ENCODE measurements at places on chromosomes 6 and 20.
A peak's percentile ranks its signal among the peaks of the same experiment; 100 is the strongest.

DNA sequence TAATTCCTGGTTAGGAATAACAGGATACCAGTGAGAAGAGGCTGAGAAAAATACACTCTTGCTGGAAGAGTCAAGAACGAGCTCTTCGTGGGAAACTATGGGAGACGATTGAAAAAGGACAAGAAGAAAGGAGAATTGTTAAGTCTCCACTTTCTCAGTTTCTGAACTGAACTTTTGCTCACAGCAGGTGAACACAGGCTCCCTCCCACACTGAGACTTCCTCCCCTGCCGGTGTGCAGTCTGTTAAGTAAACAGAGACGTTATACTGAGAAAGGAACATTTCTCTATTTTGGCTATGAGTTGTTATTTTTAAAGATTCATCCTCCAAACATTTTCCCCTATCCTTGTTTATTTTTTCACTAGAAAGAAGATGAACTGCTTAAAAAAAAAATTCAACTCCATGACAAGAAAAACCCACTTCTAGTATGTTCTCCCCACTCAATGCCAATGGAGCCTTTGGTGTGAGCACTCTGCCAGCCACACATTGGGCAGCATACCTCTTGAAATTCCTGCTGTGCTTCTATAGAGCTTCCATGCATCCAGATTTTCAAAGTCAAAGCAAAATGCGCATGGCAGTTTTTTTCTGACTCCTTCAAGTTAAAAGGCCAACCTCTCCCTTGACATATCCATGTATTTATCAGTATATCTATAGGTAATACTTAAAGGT is 250.5 kb downstream of the ESR1 start:
- DNase-seq = no peak

GRCh38 chr6:1576166-1576565 is 33.5 kb upstream of the FOXC1 start:
- DNase-seq = no peak

DNA sequence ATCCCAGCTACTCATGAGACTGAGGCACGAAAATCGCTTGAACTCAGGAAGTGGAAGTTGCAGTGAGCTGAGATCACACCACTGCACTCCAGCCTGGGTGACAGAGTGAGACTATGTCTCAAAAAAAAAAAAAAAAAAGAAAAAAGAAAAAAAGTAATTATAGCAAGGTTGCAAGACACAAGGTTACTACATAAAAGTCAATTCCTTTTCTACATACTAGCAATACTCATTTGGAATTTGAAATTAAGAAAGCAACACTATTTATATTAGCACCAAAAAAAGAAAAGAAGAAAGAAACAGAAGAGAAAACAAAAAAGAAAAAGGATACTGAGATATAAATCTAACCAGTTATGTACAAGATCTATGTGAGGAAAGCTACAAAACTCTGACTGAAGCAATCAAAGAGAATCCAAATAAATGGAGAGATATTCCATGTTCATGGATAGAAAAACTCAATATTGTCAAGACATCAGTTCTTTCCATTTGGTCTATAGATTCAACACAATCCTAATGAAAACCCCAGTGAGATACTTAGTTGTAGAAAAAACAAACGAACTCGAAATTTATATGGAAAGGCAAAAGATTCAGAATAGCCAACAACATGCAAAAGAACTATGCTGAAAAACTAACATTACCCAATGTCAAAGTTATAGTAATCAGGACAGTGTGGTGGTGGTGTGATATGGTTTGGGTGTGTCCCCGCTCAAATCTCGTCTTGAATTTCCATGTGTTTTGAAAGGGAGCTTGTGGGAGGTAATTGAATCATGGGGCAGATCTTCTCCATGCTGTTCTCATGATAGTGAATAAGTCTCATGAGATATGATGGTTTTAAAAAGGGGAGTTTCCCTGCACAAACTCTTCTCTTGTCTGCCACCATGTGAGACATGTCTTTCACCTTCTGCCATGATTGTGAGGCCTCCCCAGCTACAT is 73.3 kb downstream of the GPX5 start:
- DNase-seq = no peak

- no peak for DNase-seq
These were observed 190.7 kb downstream of the SAMD5 start for GRCh38 chr6:147699140-147699539.

GRCh38 chr20:24157213-24157612 is 168.6 kb upstream of the GGTLC1 start:
- DNase-seq = no peak

DNA sequence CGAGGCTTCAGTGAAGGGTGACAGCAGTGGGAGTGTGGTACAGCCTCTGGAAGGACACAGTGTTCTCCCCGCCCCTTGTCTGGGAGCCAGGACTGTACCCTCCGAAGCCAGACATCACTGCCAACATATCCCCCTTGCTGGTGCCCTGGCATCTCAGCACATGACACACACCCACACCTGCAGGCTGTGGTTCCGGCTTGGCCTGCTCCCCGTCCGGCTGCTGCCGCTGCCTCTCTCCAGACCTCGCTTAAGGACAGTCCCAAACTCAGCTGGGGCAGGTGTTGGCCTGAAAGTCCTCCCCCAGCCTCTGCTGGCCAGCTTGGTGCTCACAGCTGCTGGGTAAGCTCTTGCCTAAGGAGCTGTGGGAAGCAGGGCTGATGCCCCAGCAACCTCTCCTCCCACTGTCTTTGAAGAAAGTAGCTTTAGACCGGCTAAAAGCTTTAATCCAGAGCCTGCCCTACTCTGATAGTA is 7.0 kb downstream of the EMILIN3 start:
- no peak for DNase-seq

DNA sequence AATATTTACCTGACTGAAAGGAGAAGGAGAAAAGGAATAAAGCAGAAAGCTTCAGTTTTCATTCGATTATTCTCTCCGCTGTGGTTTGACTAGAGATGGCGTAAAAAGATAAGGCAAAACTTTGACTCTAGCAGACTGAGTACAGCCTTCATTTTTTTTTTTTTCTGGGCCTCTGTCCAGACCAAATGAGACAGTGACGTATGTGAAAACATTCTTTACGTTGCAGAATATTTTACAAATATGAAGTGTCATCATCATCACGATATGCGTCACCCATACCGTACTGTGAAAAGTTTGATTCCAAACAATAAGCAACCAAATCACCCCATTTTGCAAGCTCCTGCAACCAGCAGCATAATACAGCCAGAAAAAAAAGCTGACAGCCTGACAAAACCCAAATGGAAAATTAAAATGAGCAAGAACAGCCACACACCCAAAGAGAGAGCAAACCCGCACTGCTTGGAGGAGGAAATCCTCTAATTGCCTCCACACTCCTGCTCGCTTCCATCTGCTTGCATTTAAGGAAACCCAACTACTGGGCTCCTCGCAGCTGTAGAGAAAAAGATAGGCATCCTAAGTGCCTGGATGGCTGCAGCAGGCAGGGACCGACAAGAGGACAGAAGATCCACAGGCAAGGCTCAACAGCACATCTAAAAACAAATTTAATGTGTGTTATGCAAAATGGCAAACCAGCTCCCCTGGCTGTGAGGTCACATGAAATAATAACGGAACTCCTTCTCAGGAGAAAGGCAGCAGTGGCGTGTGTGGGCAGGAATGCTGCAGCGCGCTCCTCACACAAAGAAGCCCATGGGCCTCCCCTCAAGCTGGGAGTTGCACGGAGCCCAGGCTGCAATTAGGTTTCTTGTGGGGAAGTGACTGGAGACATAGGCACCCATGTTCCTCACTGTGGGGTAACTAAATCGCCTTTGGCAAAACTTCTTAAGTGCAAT is 113.1 kb downstream of the FYN start:
- DNase-seq = peak; percentile 57

- DNase-seq = no peak
These were observed 124.9 kb upstream of the TMEM170B start for GRCh38 chr6:11412616-11413015.

DNA sequence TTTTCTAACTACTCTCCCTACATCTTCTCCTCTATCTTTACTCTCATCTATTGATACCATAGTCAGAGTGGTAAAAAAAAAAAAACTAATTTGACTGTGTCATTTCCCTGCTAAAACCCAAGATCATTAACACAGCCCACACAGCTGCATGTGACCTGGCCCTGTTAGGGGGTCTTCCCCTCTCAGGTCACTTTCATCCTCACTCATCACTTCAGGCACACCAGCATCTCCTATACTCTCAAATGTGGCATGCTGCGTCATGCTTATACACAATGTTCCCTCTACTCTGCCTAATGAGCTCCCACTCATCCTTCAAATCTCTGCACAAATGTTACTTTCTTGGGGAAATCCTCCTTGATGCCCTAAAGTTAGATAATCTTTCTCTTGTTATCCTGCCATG is 86.8 kb downstream of the CDK19 start:
- DNase-seq = no peak

DNA sequence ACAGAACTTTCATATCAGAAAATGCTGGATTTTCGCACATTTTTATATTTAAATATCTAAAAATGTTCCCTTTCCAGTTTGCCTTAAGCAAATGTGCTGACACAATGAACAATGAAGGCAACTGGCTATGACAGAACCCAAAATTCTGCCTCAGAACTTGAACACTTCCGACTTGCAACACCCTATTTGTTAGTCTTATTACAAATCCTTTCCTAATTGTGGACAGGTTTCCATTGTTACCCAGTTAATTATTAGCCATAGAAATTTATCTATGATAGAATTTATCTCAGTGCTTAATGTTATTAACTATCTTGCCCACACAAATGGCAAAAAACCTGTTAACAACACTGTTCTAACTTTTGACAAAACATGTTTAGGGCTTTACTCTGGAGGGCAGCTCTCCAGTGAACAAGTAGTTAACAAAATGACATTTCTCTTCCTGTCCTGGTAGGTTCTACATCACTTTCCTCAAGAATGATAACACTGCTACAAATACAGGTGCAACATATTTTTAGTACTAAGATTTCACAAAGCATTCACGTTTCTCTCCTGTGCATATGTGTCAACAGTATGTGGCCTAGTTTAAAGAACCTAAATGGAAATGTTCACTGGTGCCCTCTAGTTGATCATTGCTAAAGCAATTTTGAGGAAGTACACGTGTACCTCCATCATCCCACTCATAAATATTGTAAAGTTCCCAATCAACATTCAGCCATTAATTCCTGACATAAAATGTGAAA is 58.4 kb downstream of the HIVEP2 start:
- no peak for DNase-seq

GRCh38 chr20:21238818-21239536 is 64.2 kb upstream of the XRN2 start:
- no peak for DNase-seq

- no peak for DNase-seq
These were observed 3.2 kb upstream of the BPIFA1 start for GRCh38 chr20:33232486-33233072.

DNA sequence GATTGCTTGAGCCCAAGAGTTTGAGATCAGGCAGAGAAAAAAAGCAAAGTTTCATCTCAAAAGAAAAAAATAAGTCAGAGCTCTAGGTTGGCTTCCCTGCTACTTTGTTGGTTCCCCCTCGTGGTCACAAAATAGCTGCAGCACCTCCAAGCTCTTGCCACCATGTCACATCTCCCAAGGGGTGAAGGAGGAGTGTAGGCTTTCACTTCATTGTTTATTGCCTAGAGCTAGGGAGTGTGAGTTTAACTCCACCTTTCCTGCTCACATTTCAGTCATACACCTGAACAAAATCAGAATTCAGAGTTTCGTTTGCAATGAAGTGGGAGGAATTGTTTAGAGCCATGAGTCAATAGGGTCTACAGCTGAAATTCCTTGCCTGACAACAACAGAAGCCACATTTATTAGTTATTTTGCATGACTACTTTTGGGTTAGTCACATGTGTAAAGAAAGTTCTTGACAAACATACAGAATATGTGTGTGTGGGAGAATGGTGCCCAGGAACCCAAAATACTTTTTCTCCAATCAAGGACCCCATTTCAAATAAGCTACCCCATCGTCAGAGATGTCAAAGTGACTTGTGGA is 56.2 kb upstream of the UFL1 start:
- no peak for DNase-seq

GRCh38 chr20:48793776-48794175 is 34.0 kb downstream of the PREX1 start:
- DNase-seq = no peak

DNA sequence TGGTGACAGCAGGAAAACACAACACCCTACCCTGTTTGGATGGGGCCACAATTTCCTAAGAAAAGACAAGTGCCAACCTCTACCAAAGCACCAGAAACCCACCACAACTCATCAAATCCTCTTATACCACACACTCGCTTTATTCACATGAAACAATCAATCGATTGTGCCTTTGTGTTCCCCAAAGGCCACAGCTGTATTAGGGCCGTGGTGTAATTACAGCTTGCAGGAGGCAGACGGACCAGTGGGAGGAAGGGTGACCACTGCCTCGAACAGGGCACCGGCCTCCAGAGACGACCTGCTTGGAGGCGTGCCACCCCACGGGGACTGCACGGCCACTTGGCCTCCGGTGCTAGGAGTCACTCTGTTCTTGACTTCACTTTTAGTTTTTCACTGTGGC is 264.1 kb downstream of the FOXC1 start:
- DNase-seq = no peak

DNA sequence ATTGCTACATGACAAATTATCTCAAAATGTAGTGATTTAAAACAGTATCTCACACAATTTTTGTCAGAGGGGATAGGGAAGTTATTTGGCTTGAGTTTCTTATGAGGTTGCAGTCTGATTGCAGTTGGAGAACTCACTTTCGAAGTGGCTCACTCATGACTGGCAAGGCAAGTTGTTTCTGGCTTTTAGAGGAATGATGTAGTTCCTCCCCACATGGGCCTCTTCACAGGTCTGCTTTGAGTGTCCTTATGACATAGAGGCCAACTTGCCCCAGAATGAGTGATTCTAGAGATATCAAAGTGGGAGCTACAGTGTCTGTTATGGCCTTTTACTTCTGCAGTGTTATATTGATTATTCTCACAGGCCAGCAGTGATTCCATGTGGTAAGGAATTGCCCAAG is 6.1 kb downstream of the DOP1A start:
- no peak for DNase-seq

DNA sequence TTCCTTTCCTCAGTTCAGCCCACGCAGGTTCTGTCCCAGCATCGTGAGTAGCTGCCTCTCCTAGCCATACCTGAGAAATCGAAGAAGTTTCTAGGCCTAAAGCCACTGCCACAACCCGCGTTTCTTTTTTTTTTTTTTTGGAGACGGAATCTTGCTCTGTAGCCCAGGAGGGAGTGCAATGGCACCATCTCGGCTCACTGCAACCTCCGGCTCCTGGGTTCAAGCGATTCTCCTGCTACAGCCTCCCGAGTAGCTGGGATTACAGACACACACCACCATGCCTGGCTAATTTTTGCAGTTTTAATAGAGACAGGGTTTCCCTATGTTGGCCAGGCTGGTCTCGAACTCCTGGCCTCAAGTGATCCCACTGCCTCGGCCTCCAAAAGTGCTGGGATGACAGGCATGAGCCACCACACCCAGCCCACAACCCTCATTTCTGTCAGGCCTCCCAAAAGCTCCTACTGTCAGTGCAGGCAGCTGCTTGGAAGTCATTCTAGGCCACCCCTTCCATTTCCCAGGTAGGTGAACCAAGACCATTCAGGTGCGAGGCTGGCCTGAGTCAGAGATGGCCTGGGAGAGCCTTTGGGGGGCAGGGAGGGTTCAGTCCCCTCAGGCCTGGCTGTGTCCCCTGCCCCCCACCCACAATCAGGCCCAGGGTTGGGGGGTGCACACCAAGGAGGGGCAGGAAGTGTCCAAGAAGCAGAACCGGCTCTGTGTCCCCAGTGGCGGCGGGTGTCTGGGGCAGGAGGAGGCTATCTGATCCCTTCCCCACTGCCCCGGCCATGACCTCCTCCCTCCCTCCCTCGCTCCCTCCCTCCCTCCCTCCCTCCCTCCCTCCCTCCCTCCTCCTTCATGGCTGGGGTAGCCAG is 47.2 kb downstream of the NOL4L start:
- no peak for DNase-seq

Data from T-helper 22 cell (primary cell).